ENCODE measurements at places on chromosomes 3 and 15. TPM values are rescaled to one million over a fixed set of nuclear protein-coding genes. Genes with fewer than 3 reads are reported as not detected.

INSYN1 gene
- total RNA-seq = 14.2 TPM

GPR176 gene
- 248 TPM for total RNA-seq

RASL12 gene
- total RNA-seq = 20.1 TPM

OR5K2 gene
- not detected for total RNA-seq

FEZF2 gene
- not detected for total RNA-seq

TMCO5A gene
- not detected for total RNA-seq

SLC28A2 gene
- not detected for total RNA-seq

PLOD2 gene
- total RNA-seq = 30.5 TPM

GRCh38 chr15:51382787-51383186, 41.3 kb downstream of the GLDN start:
- DNase-seq = peak; percentile 90

DNA sequence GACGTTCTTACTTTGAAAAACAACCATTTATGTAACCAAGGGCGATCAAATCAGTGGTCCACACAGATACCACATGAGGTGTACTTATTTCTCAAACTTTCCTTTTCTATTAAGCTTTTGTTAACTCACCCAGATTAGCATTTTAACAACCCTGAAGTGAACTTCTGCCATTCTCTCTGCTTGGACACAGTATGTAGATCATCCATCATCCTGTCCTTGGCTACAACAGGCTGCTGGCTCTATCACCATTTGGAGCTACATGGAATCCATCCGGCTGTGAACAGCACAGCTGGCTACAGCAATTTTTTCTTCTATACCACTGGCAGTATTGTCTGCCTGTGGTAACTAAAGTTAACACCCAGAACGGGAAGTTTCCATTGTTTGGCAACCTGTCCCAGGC, 4.4 kb downstream of the SEMA6D start:
- DNase-seq = no peak

DNA sequence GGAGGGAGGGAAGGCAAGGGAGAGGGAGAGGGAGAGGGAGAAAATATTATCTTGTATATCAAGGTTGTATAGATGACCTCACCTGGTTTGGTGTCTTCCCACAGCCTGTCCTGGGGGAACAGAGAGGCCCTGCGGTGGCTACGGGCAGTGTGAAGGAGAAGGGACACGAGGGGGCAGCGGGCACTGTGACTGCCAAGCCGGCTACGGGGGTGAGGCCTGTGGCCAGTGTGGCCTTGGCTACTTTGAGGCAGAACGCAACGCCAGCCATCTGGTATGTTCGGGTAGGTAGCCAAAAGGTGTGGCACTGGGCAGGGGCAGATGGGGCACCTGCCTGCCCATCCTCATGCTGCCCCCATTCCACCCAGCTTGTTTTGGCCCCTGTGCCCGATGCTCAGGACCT, 7.1 kb downstream of the CRELD1 start:
- no peak for DNase-seq

GRCh38 chr3:77524463-77524862, 484.6 kb downstream of the ROBO2 start:
- DNase-seq = peak; percentile 44

GRCh38 chr15:98433856-98434255, 214.5 kb upstream of the IGF1R start:
- DNase-seq = no peak

DNA sequence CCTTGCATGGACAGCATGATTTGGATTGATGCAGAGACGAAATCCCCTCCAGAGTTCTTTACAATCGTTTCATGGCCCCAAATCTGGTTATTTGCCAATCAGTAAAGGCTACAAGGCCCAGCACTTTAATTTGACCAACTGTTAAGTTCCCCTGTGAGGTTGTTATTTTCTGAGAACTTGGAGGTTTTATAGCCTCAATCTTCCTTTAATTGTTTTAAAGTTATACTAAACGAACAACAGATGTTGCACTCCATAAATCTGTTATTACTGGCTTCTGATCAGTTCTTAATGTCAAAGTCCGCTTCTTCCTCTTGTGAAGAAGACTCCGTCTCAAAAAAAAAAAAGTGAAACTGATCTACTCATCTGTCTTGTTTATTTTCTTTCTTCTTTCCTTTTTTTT, 30.8 kb downstream of the LARP6 start:
- DNase-seq = no peak

GRCh38 chr3:19248143-19248542, 99.8 kb downstream of the KCNH8 start:
- no peak for DNase-seq

DNA sequence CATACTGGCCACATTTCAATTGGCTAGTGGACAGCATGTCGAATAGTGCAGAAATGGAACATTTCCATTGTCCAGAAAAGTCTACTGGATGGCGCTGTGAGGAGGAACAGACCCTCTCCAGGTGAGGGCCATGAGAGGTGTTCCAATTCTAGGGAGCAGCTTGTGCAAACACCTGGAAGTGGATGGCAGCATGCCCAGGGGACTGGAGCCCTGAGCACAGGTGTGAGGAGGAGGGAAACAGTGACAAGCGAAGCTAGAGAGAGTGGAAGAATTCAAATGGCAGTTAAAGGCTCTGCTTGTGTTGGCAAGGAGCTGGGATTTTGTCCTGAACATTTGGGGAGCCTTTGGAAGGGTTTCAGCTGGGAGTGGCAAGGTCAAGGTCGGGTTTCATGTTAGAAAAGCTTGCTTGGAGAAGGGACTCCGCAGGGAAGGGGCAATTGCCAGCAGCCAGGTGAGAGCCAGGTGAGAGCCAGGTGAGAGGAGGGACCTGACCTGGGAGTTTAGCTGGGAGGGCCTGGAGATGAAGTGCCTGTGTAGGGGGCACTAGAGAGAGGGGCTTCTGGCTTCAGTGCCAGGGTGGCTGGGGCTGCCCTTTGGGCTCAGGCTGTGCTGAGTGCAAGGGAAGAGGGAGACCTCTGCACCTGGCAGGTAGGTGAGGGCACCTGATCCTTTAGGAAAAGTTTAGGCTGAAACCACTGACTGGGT, 93.8 kb downstream of the LINGO1 start:
- DNase-seq = no peak

- no peak for DNase-seq
These were observed 163.0 kb downstream of the TBC1D5 start for GRCh38 chr3:17579289-17580031.

DNA sequence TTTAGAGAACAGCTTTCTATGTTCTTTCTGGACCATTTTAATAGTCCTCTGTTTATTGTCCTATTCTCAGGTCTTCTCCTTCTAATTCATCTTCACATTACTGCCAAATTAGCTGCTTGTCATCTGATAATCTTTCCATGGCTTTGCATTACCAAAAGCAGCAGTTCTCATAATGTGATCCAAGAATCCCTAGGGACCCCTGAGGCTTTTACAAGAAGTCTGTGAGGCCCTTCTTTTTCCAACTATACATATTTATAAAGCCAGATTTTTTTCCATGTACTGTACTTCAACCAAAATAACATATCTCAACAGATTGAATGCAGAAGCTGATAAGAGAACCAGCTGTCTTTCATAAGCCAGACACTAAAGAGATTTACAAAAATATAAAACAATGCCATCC, 162.5 kb upstream of the BFSP2 start:
- DNase-seq = no peak

DNA sequence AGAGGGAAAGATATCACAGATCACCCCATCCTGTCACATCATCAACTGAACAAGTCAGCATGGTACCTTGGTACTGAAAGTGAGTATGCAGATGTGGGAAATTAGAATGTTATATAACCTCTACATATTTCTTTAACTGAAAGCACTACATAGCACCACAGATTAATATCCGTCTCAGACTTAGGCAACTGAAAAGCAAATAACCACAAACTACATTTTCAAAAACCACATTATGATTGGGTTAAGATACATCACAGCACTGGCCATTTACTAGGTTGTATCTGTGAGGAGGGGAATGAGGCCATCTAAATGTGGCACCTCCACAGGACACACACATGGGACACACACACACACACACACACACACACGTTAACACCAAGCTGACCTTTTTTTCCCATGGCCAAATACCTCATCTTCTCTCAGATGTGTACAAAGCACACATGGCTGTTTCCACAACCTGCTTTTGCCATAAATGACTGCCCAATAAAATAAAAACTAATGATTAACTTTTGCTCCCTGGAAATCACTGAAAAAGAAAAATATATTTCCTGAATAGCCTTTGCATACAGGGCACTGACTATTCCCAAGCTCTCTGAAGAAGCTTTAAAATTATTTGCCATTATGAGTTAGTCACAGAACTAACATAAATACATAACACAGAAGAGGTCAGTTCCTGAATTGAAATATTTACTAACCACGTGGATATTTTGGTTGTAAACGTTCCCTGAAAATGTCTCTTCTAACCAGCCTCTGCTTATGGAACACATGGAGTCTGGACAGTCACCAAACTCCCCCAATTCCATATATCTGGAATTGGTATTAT, 60.1 kb downstream of the SUMF1 start:
- DNase-seq = no peak

DNA sequence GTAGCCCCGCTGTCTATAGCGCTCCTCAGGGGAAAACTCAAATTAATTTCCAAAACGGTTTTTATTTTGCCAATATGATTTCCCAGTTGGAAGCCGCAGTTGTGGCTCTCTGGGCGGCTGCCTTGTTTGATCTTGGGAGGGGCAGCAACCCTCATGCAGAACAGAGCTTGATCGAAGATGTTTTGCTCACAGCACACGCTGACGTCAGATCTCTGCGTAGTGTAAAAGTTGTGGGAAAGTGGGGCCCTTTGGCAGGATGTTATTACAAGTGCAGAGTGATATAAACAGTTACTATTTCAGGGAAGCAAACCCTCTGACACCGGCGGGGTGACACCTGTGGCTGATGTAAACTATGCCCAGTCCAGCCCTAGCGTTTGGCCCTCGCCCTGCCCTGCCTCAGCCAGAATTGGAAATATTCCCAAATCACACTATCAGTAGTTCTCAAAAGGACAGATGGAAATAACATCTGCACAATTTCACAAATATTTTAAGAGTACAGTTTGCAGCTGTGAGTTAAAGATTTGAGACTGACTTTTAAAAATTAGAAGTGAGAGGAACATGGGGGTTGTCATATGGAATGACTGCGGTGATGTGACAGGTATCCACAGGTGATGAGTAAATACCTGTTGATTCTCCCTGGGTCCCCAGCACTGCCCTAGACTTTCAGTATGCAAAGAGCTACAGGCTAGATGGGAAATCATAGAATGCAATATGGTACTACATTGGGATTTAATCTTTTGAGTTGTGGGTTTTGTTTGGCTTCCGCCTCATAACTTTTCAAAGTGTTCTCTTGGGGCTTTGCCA, 1.7 kb downstream of the SYNM start:
- no peak for DNase-seq

DNA sequence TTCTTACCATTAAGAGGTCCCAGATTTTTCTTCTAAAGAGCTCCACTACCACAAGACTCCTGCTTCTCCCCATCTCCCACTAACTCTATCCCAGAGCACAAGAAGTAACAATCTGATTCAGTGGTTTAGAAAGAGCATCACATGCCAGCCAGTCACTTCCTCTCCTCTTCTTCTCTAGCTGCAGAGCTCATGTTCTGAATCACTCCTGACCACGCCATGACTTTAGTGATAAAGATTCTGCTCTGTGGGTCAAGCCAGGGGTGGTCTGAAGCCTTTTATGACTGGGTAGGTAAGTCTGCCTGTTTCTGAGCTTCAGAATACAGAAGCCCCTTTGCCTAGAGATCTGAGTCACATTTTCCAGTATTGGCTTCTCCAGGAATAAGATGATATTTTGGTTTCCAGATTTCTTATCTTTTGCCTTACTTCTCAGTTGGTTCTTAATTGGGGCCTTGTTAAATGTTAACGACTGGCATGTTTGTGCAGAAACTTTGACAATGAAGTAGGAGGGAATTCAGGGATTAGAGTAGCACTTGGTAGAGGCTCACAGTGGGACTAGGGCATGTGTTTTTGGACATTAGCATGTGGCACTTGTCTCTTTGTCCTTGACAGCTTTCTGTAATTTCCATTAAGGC, 27.6 kb upstream of the ADAMTSL3 start:
- DNase-seq = no peak

DNA sequence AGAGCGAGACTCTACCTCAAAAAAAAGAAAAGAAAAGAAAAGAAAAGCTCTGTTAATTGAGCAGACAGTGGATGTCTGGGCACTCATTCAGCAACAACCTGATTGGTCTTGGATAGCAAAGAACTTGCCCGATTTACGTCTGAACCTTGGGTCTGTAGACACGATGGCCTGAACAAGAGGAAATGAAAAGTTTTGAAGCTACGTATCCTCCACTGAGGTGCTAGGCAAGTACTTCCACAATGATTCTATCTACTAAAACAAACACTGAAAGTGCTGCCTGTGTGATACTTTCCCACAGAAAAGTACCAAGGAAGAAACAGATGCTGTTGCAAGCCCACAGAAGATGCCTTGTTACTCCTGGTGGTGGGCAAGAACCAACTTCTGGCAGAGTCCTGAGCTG, 21.8 kb upstream of the MUSTN1 start:
- no peak for DNase-seq

DNA sequence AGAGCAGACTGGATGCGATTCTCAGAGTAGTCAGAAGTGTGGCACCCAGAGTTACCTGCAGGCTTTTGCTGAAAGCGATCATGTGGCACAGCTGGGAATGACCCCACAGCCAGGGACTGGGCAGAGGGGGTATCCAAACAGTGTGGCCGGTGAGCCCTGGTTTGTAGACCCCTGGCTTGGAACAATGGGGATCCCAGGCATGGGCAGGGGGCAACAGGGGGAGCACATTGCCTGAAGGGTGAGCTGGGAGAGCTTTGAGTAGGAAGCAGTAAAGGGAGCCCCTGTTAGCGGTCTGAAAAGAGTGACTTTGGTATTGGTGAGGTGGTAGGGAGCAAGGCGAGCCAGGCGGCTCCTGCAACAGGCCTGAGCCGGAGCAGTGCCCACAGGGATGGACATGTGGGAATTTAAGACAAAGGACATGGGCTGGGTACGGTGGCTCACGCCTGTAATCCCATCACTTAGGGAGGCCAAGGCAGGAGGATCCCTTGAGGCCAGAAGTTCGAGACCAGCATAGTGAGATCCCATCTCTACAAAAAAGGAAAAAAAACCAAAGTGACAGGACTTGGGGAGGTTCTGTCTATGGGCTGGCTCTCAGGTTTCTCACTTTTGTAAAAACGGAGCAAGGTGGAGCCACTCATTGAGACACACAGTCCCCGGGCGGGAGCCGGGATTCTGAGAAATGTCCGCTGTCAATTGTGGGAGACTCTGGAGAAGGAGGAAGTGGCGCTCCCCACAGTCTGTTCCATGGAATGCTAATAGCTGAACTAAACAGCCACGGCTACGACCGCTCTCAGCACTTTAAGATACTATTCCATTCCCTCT, 223.8 kb upstream of the LYSMD4 start:
- no peak for DNase-seq

- no peak for DNase-seq
These were observed 269.5 kb upstream of the GBE1 start for GRCh38 chr3:82030916-82031315.

DNA sequence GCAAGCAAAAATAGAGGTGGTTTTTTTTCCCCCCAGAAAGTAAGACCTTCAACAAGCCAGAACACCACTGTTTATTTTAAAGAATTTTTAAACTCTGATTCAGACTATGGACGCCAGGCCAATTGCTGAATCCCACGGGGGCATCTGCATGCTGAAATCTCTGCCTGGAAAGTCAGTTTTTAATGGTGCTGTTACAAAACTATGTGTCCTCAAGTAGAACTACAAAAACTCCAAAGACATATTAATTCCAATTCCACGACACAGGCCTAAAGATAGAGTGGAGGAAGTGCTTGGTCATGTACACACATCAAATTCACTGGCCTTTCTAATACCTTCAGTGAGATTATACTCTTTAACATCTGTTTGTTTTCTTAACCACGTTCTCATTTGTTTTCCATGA, 490.5 kb upstream of the NR2F2 start:
- no peak for DNase-seq

GRCh38 chr3:23444386-23444785, 241.3 kb downstream of the UBE2E2 start:
- DNase-seq = no peak

Data from GM23338 (cell line).